ENCODE measurements at places on chromosomes 3 and 15.

DNA sequence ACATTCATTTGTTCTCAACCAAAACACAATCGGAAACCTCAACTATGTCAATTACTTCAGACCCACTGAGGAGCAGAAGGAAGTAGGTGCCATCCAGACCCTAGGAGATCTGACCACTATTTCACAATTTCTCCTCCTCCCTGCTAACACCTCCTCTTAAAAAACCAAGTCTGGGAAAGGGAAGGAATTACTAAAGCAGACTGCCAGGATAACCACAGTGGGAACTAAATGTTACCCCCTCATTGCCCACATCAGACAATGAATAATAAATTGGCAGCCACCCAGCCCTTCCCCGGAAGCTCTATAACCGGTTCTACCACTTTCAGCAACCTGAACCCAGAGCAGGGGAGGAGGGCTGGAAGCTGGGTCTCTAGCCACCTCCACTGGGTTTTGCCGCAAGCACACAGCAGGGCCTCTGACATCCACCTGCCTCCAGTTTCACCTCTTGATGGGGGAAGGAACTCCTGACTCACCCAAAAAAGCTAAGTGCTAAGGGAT lies 17.6 kb downstream of the C15orf62 start:
- no peak for DNase-seq

DNA sequence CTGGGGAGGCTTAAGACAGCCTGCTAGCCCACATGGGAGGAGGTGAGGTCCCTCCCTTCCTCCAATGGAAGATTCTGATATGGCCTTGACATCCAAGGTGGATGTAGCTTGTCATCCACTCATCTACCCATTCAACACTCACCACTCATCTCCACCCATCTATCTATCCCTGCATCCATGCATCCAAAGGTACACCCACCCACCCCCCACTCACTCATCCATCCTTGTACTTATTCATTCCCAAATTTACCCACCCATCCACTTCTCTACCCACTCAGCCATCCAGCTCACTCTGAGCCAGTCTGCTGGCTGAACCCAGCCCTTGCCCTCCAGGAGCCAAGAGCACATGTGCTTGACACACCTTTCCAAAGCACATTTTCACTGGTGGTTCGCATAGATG lies 189.7 kb downstream of the TLE3 start:
- DNase-seq = no peak

DNA sequence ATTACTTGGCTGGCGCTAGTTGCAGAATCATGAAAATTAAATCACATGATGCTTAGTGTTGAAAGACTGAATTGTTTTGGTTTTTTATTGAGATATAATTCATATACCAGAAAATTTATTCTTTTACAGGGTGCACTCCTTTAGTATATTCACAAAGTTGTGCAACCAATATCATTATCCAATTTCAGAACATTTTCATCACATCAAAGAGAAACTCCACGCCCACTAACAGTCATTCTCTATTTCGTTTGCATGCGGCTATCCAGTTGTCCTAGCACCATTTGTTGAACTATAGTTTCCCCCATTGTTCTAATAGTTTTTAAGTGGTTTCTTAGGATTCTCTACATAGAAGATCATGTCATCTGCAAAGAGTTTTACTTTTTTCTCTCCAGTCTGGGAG lies 3.7 kb downstream of the EHD4 start:
- DNase-seq = no peak

DNA sequence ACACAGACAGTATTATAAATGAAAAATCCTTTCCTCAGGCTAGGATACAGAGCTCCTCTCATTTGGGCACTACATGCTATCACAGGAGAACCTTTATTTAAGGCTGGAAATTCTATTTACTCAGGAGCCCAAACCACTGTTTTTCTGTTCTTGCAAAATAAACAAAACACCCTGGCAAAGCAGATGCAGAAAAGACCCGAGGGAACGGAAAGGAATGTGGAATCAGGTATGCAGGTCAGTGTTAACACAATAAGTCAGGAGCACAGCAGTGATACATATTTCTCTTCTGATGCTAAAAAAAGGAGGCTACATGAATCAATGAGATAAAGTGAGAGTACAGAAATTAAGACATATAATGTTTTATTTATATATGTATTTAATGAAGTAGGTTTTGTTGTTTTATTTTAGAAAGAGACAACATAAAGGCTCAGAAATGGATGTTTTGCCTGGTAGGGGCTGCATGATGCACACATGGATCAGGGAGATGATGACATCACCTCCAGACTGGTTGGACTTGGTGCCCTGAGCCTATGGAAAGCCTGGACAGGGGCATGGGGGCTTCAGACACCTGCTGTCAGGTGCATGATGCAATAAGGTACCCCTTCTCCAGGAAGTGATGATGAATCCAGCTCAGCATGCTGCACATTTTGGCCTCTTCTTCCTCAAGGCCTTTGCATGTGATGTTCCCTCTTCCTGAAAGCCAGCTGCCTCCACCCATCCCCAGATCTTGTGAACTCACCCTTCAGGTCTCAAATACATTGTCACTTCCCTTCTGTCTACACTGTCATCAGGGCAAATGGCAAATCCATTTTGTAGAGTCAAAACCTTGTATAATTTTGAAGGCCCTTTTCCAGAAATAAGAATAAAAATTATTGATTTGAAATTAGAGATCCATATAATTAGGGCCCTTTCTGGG lies 19.1 kb upstream of the RBP1 start:
- DNase-seq = no peak

DNA sequence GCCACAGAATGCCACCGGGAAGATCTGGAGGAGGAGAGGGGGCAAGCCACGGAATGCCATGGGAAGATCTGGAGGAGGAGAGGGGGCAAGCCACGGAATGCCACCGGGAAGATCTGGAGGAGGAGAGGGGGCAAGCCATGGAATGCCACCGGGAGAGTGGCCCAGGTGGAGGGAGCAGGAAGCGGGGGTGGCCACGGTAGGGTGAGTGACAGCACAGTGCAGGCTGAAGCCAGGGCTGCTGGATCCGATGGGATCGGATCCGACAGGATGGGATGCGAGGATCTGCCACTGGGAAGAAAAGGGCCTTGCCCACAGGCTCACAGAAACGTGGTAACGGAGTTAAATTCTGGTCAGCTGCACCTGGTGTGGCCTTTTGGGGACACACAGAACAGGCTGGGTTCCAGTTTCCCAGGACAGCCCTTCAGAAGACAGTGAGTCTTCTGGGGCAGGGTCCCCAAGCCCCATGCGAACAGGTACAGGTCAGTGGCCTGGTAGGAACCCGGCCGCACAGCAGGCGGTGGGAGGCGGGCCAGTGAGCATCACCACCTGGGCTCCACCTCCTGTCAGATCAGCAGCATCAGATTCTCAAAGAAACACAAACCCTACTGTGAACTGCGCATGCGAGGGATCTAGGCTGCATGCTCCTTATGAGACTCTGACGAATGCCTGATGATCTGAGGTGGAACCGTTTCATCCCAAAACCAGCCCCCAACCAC lies 58.8 kb downstream of the XXYLT1 start:
- DNase-seq = no peak

All from neural crest cell (in vitro differentiated cells).